Activated T-cell treated with anti-CD3 and anti-CD28 coated beads, Interleukin-2, amount 50 U/mL, for 72 hours (primary cell): ENCODE measurements at places on chromosomes 4 and X. TPM values are rescaled to one million over a fixed set of nuclear protein-coding genes. Genes with fewer than 3 reads are reported as not detected.

The MAB21L2 gene
- not detected for total RNA-seq

The CSTF2 gene
- 32.8 TPM for total RNA-seq

The RASSF6 gene
- 0.07 TPM for total RNA-seq

The PHEX gene
- 1.4 TPM for total RNA-seq

The C4orf46 gene
- total RNA-seq, result 22.7 TPM

The KLHL15 gene
- 17.9 TPM for total RNA-seq

The GAGE12F gene
- total RNA-seq, result not detected

The CRLF2 gene
- total RNA-seq, result 0.22 TPM

The PRRG1 gene
- not detected for total RNA-seq

The TIGD2 gene
- total RNA-seq, result 4.5 TPM

The PDK3 gene
- 26.0 TPM for total RNA-seq

The GATA1 gene
- total RNA-seq, result 0.35 TPM

The GABRQ gene
- total RNA-seq, result 0.14 TPM

The WWC2 gene
- 3.7 TPM for total RNA-seq

The PASD1 gene
- not detected for total RNA-seq

The IGSF1 gene
- total RNA-seq, result not detected

The TCP11X1 gene
- not detected for total RNA-seq

The CYP2U1 gene
- 2.8 TPM for total RNA-seq

The SLC16A2 gene
- 0.36 TPM for total RNA-seq

The ARFIP1 gene
- total RNA-seq, result 18.8 TPM

The PPARGC1A gene
- total RNA-seq, result not detected

The INTU gene
- total RNA-seq, result 0.60 TPM

The TRIM60 gene
- not detected for total RNA-seq

The AFAP1 gene
- total RNA-seq, result 30.6 TPM

The SPOCK3 gene
- total RNA-seq, result not detected

The MAGEE2 gene
- not detected for total RNA-seq

The PWWP3B gene
- not detected for total RNA-seq

The RAB33B gene
- 11.6 TPM for total RNA-seq
